Stimulated activated CD8-positive, alpha-beta memory T cell treated with anti-CD3 and anti-CD28 coated beads, Interleukin-4, amount 100 ng/mL, for 4 hours (primary cell): ENCODE measurements at places on chromosomes 11 and 22.
A peak's percentile ranks its signal among the peaks of the same experiment; 100 is the strongest.

DNA sequence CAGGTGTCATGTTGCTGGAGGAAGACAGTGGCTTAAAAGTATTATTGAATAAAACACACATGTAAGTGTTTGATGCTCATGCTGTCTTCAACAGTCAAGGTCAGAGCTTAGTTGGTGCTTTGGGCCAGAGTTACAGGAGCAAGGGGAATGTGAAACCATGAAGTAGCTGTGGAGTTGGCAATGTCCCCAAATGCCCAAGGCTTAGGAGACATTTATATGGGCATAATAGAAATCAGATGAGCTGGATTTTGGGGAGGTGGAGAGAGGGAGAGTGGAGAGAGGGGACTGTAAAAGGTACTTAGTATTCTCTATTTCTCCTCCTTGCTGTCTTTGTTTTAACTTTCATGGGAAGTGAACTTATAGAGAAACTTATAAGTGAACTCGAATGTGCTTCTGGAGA is 407.8 kb downstream of the ETS1 start:
- no peak for DNase-seq

DNA sequence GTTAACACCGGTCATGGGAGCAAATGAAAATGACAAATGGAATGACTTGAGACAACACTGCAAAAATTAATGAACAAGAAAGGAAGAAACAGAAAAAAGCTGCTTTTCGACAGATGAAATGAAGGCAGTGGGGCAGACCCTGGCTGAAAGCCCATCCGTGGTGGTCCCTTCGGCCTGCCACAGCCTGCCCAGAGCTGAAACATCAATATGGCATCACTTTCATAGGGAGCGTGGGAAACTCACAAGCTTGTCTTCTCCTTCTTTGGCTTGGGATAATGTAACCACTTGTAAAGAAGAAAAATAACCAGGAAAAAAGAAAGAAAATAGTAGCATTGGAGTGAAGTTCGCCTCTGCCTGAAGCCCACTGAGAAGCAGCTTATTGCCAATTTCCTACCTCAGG is 78.8 kb downstream of the CTTN start:
- no peak for DNase-seq

DNA sequence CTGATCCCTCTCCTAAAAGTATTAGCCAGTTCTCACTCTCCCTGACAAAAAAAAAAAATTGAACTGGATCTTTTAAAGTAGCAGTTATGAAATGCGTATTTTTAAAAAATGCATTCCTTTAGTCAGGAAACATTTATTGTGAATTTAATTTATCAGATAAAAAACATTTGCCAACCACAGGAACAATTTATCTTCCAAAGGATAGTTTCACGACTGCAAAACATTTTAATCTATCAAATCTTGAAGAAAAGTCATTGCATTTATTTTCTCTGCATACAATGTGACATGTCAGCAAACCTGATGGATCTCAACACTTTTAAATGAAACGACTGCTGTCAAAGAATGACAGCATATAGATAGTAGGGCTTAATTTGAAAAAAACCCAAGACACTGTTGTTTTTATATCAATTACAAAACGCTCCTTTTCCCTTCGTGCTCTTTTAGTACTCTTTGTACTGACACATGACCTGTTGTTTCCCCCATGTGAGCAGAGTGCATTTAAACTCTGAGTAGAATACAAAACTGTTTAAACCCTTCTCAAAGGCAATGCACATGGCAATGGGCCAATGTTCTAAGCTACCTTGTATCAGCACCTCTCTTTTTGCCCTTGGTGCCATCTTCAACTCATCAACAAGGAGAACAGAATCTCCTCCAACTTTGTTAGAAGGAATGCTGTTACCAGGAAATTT is 107.0 kb downstream of the ATG16L2 start:
- DNase-seq, result no peak

DNA sequence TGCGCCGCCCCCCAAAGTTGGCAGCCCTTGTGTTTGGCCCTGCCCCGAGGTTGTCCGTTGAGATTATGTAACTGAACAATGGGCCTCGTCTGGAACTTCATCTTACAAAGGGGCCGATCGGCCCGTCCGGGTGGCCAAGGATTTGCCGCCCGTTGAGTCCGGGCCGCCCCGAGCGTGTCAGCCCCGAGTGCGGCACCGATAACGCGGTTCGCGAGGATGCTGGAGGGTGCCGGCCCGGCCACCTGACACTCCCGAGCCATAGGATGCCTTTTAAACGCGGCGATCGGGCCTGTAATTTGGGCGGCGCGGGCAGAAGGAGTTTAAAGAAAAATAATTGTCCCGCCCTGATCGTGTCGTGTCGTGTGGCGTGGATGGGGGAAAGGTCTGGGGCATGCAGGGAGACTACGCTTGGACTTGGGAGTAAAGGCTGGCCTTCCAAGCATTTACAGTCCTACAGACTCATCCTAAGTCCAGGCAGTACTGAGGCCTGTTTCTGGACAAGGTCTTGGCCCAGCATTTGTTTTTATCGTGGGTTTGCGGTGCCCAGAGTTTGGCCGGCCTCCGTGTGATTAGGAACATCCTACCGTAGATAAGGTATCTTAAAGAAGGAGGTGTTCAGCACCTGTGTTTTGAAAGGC is 1.3 kb downstream of the WEE1 start:
- no peak for DNase-seq

GRCh38 chr11:45237711-45238315 is 48.3 kb downstream of the SYT13 start:
- DNase-seq, result no peak

GRCh38 chr11:57798905-57799559 is 37.4 kb downstream of the CTNND1 start:
- no peak for DNase-seq

GRCh38 chr11:15119352-15119751 is 4.6 kb downstream of the INSC start:
- no peak for DNase-seq

DNA sequence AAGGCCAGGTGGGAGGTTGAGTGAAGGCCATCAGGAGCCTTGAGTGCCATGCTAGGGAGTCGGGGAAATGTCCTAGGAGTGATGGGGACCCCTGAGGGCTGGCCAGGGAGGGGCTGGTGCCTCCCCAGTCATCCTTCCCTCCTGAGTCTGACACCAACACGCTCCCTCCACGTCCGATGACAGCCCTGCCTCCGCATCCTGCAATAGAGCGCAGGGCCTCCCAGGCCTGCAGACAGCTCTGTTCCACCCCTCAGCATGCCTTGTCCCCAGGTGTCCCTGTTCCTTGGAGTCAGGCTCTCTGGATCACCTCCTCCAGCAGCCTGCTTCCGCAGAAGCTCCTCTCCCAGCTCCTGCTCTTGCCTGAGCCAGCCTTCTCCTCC is 3.1 kb downstream of the RAC2 start:
- DNase-seq, result no peak

GRCh38 chr11:125941619-125942611 is 3.9 kb upstream of the VSIG10L2 start:
- DNase-seq, result peak; percentile 5

- no peak for DNase-seq
Measured at GRCh38 chr11:114207096-114207495, 89.1 kb upstream of the NNMT start.

GRCh38 chr22:42174062-42174461 is 43.5 kb upstream of the CYP2D6 start:
- DNase-seq, result no peak

GRCh38 chr11:27701355-27702105 is 1.3 kb upstream of the BDNF start:
- DNase-seq, result no peak
